ENCODE measurements at places on chromosomes 5 and 9.
A peak's percentile ranks its signal among the peaks of the same experiment; 100 is the strongest.

DNA sequence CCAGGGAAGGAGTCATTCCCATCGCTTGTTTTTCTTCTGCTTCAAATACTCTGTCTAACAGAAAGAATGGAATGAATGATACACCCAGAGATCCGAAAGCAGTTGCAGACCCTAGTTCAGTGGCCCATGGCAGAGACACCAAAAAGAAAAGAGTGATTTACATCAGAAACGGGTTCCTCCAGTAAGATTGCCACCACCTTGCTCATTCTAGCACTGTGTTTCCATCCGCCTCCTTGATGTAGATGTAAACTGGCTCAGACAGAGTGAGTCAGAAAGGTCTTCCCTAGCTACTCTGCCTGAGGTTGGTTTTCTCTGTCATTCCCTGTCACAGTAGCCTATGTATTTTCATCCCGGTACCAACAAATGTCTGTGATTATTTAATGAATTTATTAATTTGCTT is 15.9 kb upstream of the CLINT1 start:
- no peak for DNase-seq

- no peak for DNase-seq
Measured at GRCh38 chr5:108141676-108142075, 240.2 kb downstream of the FBXL17 start.

- no peak for DNase-seq
Measured at GRCh38 chr9:2345013-2345412, 276.6 kb upstream of the VLDLR start.

DNA sequence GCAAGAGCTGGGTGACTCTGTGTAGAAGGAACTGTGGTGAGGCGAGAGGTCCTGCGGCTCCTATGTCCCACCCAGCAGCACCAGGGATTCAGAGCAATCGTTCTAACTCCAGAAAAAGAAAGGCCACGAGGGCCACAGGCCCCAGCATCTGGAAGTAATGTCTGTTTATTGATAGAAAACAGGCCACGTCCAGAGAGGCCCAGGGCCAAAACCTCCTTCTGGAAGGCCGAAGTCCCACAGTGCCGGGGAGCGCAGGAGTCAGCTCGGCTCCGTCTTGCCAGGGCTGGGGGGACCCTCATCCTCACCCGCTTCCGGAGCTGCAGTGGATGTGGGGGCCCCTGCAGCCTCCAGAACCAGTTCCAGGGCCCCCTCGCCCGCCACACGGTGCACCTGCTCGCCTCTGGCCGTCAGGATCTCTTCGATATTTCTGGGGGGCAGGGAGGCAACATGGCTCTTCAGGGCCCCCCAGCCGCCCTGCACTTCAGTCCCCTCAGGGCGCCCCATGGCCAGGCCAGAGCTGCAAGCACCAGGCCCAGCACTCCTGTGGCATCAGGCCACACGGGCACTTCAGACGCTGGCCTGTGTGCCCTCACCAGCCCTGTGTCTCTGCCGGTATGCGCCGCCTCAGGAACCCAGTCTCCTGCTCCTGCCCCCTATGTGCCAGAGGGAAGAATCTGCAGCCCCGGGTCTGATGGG is 1.6 kb downstream of the DNLZ start:
- no peak for DNase-seq

GRCh38 chr9:122445155-122445749 is 32.5 kb downstream of the OR1J1 start:
- DNase-seq, result no peak

GRCh38 chr5:75828029-75828428 is 110.8 kb upstream of the POC5 start:
- DNase-seq, result no peak

DNA sequence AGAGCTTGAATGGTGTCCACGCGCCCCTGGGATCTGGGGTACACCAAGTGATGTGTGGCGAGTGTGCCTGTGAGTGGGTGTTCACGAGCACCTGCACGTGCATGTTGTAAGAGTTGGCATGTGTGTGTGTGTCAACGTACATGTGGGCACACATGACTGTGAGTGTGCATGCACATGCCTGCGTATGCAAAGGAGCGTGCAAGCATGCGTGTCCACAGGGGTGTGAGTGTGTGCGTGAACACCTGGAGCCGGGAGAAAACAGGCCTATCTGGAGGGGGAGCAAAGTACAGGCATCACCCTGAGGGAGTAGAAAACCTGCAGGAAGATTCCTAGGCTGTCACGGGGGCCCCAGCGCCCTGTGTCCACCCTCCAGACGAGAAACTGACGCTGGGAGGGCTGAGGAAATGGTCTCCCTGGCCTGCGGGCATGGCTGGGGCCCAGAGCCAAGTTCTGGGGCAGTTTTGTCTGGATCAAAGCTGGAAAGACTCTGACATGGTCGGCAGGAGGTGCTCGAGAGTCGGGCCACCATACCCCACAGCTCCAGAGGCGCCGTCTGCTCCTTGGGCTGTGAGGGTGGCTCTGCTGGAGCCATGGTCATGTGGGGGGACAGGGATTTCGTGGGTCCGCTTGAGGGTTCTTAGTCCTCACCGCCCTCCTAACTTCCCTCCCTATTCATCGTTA is 31.8 kb downstream of the PTGES start:
- DNase-seq, result no peak

GRCh38 chr5:33524476-33524875 is 83.7 kb downstream of the TARS1 start:
- DNase-seq, result no peak

- no peak for DNase-seq
Measured at GRCh38 chr9:37976714-37977477, 73.0 kb upstream of the SLC25A51 start.

DNA sequence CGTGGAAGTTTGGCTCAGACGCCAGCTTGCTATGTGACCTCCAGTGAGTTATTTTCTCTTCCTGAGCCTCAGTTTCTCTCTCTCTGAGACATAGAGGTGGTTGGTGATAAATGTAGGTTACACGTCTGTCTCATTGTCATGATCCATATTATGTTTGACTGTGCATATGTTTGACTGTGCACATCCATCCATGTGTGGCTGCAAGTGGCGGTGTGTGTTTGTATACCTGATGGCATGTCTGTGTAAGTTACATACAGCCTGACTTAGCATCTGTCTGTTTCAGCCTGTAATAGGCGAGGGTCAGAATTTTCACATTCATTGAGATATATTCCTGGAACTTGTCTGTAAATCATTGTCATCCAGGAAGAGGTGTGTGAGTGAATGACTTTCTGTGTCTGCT is 3.3 kb downstream of the SPARC start:
- DNase-seq, result no peak

DNA sequence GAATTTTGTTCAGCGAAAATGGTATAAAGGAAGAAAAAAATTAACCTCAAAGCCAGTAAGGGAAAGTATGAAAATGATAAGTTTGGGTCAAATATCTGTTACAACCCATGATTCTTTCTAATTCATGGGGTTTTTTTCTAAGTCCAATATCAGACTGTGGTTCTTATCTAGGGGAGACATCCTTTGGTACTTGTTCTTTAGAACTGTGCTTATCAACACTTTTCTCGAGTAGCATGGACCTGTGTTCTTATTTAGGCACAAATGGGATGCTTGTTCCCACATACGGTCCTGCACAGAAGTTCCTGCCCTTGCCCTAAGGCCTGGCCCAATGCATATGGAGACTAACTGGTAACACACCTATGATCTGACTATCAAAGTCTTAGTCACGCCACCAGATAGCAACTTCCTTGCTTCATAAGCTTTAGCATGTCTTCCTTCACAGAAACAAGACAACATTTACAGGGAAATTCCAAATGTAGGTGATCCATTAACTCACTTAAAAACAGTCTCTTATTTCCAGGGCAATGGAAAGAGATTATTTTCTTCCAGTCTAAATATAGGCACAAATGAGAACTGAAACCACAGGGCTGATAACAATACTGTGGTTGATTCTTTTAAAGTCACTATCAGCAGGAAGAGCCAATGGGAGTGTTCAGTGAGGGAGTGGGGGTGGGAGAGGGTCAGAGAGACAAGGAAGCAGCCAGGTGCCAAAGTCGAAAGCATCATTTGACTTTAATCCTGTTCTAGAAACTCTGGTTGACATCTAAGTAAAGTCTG is 268.8 kb upstream of the ANKRD55 start:
- DNase-seq, result no peak

- no peak for DNase-seq
Measured at GRCh38 chr9:93697352-93698139, 121.2 kb downstream of the PHF2 start.

DNA sequence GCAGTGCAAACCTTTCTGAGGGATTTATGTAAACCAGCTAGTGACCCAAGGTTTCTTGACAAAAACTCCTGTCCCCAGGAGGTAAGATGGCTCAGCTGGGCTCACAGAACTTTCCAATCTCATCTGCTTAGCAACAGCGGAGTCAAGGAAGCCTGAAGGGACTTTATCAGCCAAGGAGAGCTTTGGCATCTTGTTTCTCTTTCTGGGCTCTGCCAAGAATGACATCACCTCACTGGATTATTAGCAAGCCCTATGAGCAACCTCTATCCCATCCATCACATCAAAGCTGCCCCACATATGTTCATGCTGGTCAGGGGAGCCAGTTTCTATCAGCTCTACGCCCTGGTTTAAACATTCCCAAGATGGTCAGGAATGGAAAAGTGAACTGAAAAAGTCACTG is 461.3 kb downstream of the ENC1 start:
- DNase-seq, result no peak

- no peak for DNase-seq
Measured at GRCh38 chr5:173950829-173951228, 38.1 kb upstream of the C5orf47 start.

DNA sequence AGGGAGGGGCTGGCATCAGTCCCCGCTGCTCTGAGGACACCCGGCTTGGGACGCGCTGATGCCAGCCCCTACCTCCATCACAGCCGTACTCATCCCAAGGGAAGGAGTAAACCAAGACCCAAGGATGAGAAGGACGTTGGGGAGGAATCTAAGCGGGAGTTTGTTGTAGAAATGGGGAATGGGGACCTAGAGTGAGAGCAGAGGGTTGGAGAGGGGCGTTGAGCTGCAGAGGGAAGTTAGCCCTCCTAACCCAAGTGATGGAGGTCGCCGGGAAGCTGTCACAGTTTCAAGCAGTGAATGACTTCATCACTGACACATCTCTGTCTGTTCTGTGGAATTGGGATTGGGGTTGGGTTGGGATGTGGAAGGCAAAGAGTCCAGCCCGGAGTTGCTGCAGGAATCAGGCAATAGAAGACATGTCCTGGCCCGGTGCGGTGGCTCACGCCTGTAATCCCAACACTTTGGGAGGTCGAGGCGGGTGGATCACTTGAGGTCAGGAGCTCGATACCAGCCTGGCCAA is 759 bp upstream of the SUSD1 start:
- peak; percentile 14 for DNase-seq

- no peak for DNase-seq
Measured at GRCh38 chr9:120474591-120475243, 105.2 kb downstream of the CDK5RAP2 start.

DNA sequence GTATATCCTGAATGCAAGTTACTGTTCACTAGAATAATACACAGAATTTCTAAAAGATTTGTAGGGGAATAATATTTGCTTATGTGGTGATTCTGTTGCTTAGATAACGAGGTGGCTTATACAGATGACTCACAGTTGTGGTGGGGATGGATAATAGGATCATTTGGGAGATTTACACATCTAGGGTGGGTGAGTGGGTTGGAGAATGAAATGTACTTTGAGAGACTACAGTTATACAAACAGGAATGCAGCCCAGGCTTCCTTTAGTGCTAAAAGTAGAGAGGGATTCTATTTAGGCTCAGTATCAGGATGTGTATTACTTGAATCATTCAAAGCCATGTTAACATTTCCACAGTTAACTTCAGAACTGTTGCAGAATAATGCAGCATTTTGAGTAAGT is 1.8 kb downstream of the CTXN3 start:
- DNase-seq, result no peak

GRCh38 chr5:98349251-98349989 is 424.0 kb upstream of the RGMB start:
- no peak for DNase-seq

- no peak for DNase-seq
Measured at GRCh38 chr9:126146254-126147145, 180.1 kb upstream of the MVB12B start.

DNA sequence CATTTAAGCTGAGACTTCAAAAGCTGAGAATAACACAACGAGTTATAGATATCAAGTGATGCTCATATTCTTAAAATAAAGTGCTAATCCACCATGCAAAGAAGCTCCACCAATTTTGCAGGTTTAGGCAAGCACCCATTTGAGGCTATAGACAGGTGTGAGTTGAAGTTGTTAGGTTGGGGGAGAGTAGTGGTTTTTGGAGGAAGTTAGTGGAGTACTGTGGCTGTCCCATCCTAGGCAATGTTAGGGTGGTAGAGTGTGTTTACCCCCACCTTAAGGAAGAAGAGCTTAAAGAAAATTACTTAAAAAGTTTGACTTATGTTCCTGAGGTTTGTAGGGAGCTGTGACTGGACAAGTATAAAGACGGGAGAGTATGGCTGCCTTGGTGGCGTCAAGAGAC is 98.9 kb upstream of the MAN2A1 start:
- no peak for DNase-seq

DNA sequence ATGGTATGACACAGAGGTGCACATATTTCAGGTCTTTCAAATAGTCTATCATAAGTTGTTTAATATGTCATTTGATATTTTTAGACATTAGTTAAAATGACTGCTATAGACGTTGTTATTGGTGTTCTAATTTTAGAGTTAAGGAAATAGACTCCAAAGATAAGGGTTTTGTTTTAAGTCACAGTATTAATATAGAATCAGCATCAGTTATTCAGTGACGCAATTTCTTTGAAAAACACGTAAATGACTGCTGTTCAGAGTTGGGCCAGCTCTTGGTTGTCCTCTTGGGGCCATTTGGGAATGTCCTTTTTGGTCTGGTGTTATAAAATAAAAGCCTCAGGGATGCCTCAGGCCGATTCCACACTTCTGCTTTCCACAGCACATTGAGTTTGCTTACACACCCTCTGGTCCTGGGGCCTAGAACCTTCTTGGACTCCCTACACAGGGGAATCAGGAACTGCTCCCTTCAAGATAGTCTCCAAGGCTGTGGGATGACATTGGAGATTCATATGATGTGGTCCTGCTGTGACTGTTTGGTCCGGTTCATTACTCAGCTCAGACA is 14.3 kb downstream of the OTULIN start:
- no peak for DNase-seq

DNA sequence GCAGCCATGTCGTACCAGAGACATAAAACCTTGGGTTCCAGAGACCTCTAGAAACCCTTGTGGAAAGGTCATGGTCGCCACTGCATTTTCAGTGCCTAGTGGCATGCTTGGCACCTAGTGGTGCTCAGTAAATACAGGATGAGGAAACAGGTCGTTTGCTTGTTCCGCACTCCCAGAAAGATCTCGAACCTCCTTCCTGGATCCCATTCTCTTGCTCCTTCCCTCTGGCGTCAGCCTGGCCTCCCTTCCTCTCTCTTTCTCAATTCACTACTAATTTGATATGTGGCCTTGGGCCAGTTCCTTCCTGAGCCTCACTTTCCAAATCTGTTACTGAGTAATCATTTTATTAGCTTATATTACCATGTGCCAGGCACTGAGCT is 4.4 kb downstream of the NDST1 start:
- no peak for DNase-seq

- DNase-seq, result no peak
Measured at GRCh38 chr5:93219641-93220145, 361.3 kb downstream of the NR2F1-AS1 start.

GRCh38 chr5:66769839-66770617 is 173.8 kb downstream of the MAST4 start:
- DNase-seq, result no peak
